ENCODE measurements at places on chromosomes 7 and 10.

DNA sequence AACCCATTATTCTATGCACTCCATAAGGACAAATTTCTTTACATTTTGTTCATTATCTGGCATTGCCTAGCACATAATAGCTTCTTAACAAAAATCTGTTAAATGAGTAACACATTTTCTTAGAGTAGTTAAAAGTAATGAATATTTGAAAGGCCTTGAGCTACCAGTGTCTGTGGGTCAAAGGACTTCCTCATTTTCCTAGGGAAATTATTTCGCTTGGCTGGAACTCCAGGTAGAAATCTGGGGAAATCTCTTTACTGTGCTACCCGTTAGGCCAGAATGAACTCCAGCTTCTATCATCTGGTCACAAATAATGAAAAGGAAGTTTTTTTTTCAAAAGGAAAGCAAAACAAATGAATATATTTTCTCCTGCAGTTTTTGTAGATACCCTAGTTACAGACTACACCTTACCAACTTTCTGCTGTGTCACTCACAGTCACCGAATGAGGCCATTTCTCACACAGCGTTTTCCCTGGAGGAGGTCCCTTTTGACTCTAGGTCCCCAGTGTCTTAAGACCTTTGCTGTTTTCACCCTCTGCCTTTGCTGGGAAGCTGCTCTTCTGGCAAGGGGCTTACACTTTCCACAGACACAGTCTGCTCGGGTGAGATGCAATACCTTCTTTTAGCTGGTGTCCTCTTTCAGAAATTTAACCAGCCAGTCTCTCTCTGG, 1.6 kb downstream of the SAMD9L start:
- no peak for DNase-seq

DNA sequence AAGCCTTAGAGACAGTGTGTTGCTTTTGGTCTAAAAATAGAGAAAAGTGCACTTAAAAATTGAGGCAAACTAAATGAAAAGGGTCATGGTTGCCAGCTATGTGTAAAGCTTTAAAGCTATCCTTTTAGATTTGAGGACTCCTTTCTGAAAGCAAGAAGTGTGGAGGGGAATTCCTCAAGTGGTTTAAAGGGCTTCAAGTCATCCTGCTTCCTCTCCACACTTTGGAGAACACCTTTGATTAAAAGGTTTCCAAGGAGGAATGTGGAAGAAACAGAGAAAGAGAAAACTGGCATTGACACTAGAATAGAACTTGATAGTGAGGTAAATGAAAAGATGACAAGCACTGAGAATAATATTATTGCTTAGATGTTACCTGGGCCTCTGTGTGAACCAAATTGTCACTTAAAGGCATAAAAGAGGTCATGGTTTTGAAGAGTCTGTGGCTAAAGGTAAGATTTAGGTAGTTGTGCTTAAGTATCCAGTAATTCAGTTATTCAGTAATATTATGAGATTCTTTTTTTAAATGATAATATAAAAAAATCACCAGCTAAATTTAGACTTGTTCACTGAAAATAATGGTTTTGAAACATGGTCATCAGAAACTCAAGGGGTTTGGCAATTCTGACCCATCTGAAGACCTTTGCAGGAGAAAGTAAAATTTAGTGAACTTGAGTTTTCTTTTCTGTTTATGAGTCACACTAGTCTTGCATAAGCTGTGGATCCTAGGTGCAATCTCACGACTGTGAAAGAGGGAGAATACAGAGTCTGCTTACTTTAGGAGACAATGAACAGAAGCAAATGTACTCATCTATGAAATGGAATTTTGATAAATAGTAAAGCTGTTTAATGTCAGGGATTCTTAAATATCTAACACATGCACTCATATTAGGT, 466.0 kb downstream of the KIF20B start:
- DNase-seq = no peak

- DNase-seq = no peak
Observed at GRCh38 chr10:28970231-28970630, 292.9 kb downstream of the BAMBI start.

DNA sequence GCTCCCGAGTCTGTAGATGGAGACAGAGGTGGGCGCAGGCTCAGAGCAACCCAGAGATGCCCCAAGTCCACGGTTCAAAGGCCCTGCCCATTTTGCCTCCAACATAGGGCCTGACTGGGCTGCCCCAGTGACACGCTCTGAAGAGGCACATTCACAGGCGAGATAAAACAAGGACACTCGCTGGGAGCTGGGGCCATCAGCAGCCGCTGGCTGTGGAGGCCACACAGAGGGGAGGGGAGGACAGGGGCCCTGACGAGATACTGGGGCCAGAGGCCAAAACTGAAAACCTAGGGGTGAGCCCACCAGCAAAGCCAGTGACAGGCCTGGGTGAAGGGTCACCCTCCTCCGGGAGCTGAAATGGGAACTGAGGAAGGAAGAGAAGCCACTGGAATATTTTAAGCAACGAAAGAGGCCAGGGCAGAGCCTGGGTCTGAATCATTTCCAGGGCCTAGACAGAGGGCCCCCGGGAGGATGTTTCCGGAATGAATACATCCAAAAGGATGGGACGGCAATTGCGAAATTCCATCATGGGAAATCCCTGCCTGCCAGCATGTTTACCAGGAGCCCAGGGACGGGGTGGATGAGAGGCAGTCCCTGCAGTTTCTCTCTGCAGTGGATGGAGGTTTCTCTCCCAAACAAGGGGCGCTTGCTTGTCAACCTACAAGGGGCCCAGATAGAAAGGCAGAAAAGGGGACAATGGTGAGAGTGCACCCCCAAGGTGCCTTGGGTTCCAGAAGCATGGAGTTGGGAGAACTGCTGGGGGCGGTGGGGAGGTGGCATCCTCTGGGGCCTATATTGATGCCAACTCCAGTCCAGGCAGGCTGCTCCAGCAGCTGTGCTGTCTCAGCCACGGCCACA, 29.0 kb upstream of the HSPA12A start:
- no peak for DNase-seq

GRCh38 chr7:101468546-101469275, 106.0 kb downstream of the COL26A1 start:
- DNase-seq = no peak

- DNase-seq = no peak
Observed at GRCh38 chr7:121530227-121531174, 134.4 kb upstream of the FAM3C start.

DNA sequence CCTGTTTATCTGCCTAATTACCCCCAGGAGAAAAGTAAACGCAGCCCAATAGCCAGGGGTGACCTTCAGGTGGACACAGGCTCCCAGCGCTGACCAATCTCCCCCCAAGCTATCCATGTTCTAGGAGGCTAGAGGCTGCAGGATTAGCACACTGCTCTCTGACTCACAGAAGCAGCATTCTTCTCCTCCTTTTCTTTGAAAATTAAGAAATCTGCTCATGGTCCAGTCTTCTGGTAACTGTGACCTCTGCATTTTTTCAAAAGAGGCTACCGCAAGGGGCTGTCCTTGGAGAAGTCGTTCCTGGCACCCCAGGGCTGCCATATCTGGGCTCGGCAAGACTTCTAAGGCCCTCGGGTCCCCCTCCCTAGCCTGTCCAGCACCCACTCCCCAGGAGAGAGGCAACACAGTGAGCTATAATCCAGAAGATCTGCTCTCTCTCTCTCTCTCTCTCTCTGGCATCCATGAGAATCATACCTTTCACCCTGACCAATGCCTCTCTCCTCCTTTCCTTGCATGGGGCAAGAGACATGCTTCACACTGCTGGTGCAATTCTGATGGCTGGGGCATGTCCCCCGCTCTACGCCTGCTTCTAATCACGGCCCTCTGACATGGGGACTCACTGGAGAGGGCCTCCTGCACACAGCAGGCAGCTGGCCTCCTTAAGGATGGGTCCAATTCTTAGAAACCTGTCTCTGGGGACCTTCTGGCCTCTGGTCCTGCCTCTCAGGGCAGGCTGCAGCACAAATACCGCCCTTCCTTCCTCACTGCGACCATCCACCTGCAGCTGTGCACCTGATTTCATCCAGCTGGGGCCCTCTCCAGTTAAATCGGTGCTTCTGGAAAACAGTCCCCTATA, 27.3 kb downstream of the ANXA11 start:
- no peak for DNase-seq

DNA sequence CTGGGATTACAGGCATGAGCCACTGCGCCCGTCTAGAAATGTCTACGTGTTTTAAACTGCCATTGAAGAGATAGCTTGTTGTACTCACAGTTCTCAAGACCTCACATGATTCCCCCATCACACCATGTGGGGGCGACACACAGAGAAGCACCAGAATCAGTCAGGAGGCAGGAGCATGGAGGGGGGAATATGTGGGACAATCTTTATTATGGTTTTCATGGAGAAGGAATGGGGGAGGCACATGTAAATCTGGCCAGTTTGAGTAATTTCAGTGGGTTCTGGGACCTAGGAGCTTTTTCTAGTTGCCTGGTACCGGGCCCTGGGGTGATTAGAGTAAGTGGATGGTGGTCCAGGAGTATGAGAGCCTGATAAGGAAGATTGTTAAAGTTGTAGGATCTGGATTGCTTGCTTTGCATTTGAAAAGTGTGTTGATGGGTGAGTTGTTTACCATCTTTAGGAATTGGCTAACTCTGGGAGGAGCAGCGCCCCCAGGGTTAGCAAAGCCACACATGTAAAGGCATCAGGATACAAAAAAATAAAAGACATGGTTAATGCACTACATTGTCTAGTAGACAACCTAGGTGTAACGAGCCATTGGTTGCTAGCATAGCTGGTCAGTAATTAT, 85.4 kb upstream of the SLC13A1 start:
- no peak for DNase-seq

DNA sequence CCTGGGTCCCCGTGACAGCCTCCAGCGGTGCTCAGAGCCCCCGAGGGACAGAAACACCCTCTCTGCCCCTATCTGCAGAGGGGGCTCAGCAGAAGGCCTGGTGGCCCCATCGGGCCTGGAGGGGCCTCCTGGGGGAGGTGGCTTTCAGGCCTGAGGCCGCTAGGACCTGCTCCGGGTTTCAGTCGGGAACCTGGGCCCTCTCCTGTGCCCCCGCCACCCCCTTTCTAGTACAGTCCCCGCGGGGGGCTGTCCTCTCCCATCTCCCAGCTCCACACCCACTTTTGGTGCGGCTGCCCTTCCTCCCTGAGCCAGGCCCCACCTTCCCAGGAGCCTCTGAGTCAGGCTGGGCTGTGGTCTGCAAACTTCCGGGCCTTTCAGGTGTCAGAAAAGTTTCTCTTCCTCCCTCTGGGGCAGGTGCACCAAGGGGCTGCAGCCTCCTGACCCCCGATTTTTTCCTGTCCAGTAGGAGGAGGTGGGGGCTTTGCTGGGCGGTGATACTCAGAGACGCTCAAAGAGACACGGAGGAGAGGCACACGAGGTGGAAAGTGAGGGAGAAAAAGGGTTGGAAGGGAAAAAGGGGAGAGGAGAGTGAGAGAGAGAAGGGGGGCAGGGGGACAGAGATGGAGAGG, 692 bp downstream of the CARD11 start:
- no peak for DNase-seq

DNA sequence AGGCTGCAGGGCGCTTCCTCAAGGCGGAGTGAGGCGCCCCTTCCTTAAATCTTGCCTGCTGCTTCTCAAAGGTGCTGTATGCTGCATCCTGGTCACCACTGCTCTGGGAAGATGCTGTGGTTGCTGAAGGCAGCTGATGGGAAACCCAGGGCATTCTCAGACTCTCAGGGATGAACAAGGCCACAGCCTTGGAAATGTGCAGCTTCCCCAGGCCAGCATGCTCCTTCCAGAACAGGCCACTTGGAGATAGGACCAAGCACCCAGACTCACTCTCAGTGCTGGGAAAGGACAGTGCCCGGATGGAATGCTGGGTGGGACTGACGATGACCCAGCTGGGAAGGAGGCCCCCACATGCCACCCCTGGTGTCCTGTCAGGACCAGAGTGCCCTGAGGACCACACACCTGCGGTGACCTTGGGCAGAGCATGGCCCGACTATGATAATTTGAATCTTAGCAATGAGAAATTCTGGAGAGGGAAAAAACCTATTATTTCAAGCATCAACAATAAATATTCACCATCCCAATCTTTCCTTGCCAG, 235.5 kb downstream of the TNS3 start:
- DNase-seq = no peak

DNA sequence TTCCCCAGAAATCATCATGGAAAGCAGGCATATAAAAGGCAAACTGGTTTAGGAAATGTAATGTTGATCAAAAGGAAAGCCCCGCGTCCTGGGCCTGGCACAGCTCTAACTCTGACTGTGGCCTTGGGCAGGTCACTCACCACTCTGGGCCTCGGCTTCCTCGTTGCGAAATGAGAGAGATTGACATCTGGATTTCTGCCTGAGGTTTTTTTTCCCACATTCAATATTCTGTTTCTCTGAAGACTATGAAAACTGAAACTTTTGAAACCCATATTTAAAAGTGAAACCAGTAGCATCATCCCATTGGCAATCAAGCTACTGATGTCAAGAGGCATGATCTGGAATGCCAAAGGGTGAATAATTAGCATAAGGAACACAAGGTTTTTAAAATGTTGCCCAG, 369.7 kb upstream of the NPVF start:
- DNase-seq = no peak

DNA sequence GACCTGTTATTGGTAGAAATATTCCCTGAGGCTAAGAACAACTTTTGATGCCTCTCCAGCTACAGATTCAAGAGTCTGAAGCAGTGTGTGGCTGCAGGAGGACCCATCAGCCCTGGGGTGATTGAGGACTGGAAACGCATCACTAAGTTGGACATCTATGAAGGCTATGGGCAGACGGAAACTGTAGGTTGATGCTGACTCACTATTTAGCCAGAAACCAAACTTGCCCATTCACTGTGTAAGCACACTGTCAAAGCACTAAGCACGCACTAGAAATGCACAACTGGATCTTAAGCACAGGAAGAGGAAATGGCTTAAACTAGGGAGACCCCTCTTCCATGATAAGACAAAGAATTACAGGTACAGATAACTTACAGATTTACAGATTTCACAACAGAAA, 20.8 kb downstream of the ACSM6 start:
- DNase-seq = no peak

GRCh38 chr10:31242902-31243301, 76.1 kb upstream of the ZEB1 start:
- no peak for DNase-seq

- no peak for DNase-seq
Observed at GRCh38 chr10:103916876-103917275, 1.1 kb downstream of the STN1 start.

DNA sequence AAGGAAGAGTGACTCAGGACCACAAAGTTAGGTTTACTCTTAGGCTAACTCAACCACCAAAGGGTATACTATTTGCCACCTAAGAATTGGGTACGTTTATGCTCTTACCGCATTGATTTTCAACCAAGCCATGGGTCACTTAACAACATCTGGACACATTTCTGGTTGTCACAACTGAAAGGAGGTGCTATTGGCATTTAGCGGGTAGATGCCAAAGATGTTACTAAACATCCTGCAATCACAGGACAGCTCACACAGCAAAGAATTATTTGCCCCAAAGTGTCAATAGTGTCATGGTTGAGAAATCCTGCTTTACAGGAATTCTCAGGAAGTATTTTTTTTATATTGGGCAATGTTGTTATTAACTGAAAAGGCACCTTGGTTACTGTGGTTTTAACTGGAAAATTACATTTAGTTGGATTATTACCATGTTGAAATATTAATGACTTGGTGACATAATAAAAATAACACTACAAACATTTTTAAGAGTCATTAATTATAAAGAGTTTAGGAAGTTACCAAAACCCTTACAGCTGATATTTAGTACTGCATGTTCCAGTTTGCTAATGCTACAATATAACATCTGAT, 185.0 kb upstream of the TMEM196 start:
- no peak for DNase-seq

All from cortex of kidney (tissue), 1 donor.